ENCODE measurements at places on chromosomes 4 and X.

GRCh38 chr4:79022529-79022928 is 83.3 kb upstream of the PAQR3 start:
- DNase-seq, result no peak

- DNase-seq, result no peak
Observed at GRCh38 chr4:39571054-39571453, 43.8 kb upstream of the UGDH start.

- DNase-seq, result no peak
Observed at GRCh38 chr4:81736324-81736723, 264.6 kb upstream of the RASGEF1B start.

DNA sequence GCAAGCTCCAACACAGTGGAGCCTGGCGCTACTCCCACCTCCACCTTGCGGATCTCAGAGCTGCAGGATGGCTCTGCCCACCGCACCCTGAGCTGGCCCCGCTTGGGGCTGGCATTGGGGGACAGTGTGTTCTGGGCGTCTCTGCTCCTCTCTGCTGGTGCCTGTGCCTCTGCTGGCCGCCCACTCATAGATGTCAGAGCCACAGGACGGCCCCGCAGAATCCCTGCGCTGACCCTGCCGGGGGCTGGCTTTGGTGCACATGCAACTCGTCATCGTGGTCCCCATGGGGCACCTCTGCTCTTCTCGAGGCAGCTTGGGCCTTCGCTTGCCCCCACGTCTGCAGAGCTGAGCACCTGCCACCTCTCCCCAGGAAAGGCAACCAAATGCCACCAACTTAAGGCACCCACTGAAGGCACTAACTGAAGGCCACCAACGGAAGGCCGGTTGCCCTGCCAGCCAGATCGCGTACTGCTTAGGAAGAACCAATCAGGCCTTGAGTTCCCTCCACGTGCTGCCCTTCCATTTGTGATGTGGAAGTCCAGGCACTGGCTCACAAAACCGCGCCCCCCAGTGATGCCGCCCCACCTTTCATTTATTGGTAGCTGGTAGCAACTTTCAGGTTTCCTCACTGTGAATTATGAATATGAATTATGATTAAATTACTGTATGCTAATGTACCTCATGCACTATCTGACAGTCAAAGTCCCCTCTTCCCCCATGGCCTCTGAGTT is 23.3 kb upstream of the FRG1 start:
- no peak for DNase-seq

- no peak for DNase-seq
Observed at GRCh38 chr4:21991562-21991961, 43.0 kb upstream of the KCNIP4 start.

DNA sequence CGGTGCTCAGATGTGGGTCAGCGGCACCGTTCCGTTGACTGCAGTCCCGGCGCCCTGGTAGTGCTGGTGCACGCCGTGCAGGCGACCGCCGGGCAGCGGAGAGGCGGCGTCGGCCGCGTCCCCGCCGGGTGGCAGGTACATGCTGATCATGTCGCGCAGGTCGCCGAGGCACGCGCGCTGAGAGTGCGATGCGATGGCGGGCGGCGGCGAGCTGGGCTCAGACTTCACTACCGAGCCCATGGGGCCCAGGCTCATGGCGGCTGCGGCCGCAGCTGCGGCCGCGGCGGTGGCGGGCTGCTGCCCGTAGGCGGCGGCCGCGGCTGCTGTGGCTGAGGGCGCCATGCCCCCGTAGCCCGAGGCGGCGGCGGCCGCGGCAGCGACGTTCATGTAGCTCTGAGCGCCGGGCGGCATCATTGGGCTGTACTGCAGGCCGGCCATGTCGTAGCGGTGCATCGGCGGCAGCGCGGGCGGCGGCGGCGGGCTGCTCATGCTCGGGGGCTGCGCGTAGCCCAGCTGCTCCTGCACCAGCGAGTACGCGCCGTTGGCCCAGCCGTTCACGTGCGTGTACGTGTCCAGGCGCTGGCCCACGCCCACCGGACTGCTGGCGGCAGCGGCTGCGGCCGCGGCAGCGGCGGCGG is 1.0 kb downstream of the SOX3 start:
- no peak for DNase-seq

GRCh38 chr4:39562792-39563191 is 35.6 kb upstream of the UGDH start:
- DNase-seq, result no peak

DNA sequence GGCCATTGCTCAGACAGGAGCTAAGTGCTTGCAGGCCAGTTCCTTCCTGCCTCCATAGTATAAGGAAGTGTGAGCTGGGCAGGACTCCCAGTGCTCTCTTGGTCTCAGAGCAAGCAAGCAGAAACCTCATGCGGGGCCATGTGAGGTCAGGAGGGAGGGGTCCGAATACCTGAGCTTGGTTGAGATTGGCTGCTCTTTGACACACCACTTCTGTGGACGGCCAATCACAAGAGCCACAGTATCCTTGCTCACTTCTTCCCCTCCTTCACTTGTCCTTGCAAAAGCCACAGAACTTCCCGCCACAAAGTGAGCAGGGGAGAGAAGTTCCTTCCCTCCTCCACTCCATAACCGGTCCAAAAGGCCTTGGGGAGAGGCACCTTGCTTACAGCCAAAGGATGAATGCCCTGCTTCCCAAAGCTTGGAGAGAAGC is 56.7 kb downstream of the PRPS1 start:
- peak; percentile 71 for DNase-seq

DNA sequence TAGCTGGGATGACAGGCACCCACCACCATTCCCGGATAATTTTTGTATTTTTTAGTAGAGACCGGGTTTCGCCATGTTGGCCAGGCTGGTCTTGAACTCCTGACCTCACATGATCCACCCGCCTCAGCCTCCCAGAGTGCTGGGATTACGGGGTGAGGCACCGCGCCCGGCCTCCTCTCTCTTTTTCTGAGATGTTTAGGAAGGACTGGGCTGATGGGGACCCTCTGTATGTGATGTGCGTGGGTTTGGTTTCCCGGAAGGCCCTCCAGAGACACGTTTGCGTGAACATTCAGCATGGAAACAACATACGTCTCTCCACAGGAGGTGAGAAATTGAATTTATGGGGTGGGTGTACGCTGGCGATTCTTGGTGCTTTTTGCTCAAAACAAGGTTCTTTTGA is 18.6 kb downstream of the SHOX start:
- no peak for DNase-seq

DNA sequence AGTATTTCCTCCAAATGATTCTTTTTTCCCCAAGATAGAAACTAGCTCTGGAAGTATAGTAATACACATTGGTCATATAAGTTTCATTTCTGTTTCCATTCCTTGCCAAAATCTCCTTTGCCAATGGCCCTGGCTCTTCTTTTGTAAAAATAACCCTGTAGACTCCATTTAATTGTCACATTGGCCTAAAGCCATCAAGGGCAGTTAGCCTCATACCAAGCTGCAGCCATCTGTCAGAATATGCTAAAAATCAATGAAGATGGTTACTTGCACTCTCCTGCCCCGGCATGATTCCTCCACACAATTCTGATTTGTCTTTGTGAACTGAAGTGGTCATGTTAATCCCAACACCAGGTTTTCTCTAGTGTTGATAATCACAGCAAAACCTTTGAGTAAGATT is 380.5 kb downstream of the SH2D1A start:
- DNase-seq, result no peak

- no peak for DNase-seq
Observed at GRCh38 chr4:125522588-125522987, 207.8 kb downstream of the FAT4 start.

- DNase-seq, result no peak
Observed at GRCh38 chrX:13115146-13115855, 70.9 kb upstream of the FAM9C start.

- no peak for DNase-seq
Observed at GRCh38 chr4:16278178-16278577, 51.9 kb upstream of the TAPT1 start.
